ENCODE measurements at places on chromosomes 1 and 21.

GRCh38 chr21:34859976-34860653 is 189.0 kb downstream of the RUNX1 start:
- no peak for DNase-seq

- no peak for DNase-seq
These were observed 276.0 kb upstream of the NR5A2 start for GRCh38 chr1:199751506-199751905.

DNA sequence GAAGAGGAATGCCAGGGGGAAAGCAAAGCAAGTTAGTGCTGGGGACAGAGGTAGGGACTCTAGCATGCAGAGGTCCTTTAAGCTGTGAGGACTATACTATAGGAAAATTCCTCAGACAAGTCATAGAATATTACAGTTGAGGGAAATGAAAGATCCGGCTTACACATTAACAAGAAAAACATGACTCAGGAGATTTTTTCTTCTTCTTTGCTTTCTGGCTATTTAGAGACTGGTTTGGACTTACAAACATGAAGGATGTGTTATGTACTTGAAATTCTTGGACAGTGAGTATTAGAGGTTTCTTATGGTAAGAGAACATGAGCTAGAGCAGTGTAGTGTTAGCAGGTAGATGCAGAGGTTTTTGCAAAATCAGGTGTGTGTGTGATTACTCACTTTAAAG is 24.9 kb downstream of the USP25 start:
- DNase-seq: no peak

DNA sequence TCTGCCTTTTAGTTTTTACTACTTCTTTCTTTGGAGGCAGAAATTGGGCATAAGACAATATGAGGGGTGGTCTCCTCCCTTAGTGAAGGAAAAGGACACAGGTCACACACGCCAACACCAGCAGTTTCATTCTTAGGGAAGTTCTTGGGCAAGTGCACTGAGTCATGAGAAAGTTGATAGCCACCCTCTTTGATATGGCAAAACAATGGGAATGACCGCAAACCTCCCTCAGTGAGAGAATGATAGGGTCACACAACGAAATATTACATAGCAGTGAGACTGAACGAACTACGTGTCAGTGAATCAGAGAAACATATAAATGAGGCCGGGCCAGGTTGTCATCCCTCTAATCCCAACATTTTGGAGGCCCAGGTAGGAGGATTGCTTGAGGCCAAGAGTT is 20.0 kb downstream of the IL6R start:
- DNase-seq: no peak

- DNase-seq: no peak
These were observed 63.2 kb downstream of the CDK18 start for GRCh38 chr1:205567716-205568115.
